ENCODE measurements at places on chromosomes 11 and 22.

- no peak for DNase-seq
These were observed 2.6 kb downstream of the RPLP2 start for GRCh38 chr11:812390-812789.

DNA sequence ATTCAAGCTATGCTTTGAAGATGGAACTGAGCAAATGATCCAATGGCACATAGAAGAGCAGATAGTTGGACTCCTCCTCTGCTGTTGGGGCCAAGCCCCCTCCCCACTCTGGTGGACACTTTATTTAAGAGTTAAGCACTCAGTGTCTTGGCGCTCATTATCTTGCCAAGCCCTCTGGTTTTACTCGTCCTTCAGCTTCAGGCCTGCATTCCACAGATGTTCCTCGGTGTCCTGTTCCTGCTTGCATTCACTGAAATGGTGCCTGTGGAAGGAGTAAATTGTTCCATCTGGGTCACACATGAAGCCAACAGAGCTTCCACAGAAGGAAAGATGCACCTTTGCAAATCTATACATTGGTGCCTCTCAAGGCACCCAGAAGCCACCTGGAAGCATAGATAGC is 26.1 kb downstream of the MAML2 start:
- DNase-seq = no peak

DNA sequence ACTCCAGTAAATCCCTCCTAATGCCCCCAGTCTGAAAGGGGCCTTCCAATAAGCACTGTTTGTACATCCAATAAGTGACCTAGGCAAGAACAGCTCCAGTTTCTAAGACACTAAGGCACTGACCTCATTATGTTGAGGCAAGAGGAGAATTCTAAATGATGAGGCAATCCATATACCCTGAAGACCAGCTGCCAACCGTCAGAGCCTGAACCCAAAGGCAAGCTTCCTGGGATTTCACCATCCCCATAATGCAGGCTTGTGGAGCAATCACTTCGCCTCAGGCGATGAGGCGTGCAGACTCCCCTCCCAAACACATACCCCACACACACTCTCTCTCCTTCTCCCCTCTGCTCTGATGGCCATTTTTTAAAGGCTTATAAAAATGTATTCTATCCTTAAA is 49.5 kb downstream of the LGR4 start:
- DNase-seq = no peak

DNA sequence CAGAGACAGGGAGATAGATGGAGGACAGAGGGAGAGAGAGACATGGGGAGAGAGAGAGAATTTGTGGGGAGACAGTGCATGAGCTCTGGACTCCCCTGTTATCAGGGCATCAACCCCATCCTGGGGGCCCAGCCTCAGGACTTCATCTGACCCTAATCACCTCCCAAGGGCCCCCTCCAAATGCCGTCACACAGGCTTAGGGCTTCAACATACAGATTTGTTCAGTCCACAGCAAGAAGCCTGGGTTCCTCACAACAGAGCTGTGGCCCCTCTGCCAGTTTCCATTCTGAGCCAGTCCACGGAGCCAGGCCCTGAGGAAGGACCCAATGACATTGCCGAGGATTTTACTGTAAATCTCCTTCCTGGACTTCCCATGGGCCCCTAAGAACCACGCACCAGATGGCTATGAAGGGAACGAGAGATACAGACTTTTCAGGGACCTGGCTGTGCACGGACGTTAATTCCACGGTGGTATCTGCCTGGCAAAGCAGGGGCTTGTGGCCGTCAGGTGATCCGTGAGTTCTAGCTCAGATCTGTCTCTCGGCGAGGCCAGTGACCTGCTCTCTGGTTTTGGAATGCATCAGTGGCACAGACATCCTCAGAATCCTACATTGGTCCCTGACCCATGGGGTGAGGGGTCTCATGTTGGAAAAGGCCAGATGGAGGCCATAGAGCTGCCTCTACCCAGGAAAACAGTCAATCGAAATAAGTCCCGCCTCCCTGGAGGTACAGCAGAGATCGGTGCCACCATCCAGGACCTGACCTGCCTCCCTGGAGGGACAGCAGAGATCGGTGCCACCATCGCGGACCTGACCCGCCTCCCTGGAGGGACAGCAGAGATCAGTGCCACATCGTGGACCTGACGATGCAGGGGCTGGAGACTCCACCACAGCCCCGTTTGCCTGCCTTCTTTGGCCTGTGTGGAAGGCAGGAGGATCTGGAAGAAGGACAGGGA is 8.7 kb upstream of the B4GALNT4 start:
- no peak for DNase-seq

GRCh38 chr11:64250415-64251015 is 815 bp upstream of the PLCB3 start:
- DNase-seq = peak; percentile 59

DNA sequence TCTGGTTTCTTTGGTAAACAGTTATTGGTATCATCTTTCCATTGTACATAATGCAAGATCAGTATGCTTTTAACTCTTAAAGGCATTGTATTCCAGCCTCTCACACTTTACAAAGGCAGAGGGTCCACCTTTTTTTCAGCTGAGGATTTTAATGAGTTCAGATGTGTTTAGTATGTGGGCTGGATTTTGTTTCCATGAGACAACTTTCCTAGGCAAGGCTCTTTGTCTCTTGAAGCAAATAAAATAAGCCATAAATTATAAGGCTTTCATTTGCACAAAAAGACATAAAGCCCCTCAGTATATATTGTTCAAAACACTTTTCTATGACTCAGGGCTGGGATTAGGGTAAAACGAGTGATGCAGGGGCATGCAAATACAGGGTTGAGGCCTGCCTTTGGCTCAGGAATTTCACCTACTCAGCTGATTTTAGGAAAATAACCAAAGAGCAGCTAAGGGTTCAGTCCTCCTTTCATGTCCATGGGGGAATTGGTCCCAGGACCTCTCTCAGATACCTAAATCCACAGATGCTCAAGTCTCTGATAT is 7.6 kb downstream of the MMP20 start:
- DNase-seq = no peak

- no peak for DNase-seq
These were observed 10.4 kb downstream of the OAF start for GRCh38 chr11:120221115-120221752.

DNA sequence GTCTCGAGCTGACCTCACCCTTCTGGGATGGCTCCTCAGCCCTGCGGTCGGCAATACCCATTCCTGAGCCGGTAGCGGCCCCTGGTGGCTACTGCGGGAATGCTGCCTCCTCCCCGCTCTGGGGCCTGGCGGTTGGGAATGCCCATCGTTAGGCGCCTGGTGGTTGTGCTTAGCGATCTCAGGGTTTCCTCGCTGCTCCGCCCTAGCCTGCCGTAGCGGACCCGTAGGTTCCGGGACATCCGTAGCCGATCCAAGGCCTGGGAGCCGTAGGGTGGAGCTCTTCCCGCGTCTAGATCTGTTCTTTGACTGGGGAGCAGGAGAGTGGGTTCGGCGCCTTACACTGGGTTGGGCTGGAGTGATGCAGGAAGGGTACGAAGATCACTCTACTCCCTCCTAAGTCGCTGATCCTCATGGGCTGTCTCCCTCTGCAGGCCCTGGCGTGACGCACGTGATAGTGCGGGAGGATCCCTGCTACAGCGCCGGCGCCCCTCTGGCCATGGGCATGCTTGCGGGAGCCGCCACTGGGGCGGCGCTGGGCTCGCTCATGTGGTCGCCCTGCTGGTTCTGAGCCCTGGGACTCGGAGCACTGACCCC is 14.8 kb downstream of the PLEKHB1 start:
- peak; percentile 87 for DNase-seq

DNA sequence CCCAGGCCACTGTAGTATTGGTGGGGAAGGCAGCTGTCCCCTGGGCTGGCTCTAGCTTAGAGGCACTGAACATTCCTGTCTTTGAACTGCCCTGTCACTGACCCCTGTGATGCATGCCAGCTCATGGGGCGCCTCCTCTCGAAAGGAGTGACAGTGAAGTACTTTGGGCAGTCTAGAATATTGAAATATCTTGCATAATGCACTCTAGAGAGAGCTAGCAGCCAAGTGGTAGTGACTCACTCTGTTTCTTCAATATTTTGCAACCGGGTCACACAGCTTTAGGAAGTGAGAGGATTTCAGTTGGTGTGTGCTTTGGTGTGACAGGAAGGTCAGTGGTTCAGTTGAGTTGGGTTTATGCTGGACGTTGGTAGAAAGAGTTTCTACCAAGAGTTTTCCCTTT is 35.5 kb upstream of the ST14 start:
- DNase-seq = no peak

DNA sequence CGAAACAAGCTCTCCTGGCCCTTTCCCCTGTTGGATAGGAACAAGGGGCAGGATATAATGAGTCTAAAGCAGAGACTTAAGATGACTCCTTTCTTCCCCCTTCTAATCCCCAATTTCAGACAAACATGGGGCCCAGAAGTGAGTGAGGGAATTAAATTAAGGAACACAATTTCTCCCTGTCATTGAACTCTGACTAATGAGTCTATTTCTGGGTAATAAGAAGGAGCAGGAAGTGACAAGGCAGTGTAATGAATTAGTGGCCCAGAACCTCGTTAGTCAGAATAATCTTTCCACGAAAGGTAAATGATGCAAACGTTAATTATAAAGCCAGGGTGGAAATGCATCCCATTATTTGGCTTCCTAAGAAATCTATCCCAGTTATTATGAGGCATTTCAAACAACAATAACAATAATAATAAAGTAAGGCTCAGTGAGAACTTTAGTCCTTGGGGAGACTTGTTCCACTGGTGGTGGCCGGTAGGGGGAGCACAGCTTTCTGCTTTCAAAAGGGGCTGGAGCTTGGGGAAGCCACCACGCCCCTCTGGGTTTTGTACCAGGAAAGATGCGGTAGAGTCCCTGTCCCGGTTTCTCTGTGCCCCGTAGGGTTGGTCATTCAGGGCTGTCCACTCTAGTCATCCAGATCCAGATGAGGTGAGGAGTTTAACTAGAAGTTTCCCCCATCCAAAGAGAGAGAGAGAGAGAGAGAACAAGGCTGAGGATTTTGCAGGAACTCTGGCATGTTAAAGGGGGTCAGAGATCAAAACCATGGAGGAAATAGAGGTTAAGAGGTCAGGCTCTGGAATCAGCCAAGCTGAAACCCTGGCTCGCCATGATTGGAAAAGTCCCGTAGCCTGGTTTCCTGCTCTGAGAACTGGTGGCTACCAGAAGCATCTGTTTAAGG is 298.3 kb downstream of the NTM start:
- DNase-seq = peak; percentile 46

GRCh38 chr11:47589977-47590861 is 3.7 kb downstream of the FAM180B start:
- no peak for DNase-seq

DNA sequence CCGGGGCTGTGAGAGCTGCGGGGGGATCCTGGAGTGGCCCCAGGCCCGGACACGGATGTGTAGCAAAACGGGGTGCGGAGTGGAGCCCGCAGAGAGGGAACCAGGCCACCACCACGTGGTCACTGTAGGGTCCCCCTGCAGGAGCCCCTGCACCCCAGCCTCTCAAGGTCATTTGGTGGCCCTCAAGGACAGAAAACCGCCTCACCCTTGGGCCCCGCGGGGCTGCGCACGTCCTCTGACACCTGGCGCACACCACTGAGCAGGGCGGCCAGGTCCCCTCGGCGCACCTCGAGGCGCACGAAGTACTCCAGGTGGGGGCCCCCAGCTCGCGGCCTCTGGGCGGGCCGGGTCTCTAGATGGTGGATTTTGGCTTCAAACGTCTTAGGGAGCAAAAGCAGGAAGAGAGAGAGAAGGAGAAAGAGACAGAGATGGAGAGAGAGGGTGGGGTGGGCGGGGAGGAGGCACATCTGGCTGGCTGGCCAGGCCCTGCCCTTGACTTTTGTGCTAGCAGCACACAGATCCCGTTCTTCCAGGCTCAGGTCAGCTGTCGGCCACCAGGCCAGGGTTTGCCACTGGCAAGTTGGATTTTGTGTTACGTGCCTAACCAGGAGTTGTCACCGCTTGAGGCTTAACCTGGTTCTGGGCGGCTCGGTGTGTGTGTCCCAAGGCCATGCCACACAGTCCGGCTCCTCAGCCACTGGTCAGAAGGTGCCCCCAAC is 3.2 kb downstream of the TH start:
- DNase-seq = no peak

- no peak for DNase-seq
These were observed 38.8 kb downstream of the MICAL3 start for GRCh38 chr22:17985606-17986005.

DNA sequence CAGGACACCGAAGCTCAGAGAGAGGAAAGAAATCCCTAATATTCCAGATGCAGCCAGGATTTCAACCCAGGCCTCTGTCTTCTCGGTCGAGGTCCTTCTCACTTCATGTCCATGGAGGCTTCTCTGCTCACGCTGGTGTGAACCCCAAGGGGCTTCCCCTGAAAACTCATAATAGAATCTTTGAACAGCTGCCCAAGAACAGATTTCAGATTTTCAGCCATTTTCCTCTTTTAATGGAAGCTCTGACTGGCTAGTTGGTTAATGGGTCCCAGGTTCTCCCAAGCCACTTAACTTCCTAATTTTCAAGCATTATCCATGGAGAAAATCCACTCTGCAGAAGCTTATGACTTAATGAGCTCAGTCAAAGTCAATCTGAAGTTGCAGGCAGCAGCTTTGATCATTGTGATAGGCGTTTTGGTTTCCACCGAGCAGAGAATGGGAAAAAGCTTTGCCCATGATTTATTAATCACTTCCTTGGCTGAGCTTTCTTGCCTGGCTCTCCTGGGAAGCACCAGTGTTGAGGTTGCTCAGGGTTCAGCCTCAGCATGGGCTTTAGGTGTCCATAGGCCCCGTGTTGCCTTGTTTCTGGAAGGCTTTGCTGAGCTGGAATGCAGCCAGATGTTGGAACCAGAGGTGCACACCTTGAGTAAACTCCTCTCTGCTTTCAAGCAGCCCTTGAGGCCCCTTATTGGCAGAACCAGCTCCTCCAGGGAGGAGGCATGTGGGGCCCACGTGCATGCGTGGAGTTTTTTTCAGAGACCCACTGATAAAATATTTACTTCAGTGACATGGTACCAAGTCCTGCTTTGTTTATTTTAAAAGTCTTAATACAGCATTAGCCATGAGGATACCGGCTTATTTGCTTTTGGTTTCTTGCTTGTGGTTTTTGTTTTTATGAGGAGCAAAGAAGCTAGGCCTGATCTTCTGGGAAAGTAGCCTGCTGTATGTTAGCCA is 25.5 kb downstream of the LDLRAD3 start:
- no peak for DNase-seq

DNA sequence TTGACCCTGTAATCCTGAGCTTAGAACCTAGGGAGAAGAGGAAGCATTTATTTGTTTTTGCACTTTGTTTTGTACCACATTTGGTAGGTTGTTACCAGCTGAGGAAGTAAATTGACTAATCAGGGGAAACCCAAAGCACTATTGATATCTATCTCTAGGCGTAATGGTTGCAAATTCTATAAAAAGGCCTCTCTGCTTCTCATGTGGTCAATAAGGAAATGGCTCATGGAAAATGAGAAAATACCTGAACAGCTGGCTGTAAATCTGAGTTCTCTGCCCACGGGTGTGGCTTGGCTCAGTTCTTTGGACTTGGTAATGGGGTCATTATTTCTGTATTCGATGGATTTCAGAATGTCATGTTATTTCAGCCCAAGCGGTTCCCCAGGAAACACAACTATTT is 42.4 kb downstream of the BARX2 start:
- no peak for DNase-seq
